NK-92 treated with Interleukin-12 subunit alpha and Interleukin-12 subunit beta, amount 100 ng/mL, for 24 hours (cell line): ENCODE measurements at places on chromosomes 1 and 21.

GRCh38 chr1:206674236-206674635, 10.5 kb upstream of the MAPKAPK2 start:
- DNase-seq = no peak

DNA sequence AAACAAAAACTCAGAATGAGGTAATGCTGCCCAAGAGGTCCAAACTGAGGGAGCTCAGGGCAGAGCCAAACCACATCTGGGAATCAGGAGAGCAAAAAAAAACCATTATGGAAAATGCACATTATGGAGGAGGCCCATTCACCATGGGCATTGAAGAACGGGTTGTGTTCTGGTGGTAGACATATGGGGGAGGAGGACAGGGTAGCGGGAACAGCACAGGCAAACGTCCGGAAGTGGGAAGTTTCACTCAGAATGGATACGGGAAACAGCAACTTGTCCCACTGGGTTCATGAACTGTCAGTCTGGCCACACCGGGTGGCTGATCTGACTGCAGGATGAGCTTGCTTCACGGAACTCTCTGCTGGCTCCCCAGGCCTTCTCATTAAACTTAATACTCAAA, 139.7 kb downstream of the RRAGC start:
- no peak for DNase-seq

GRCh38 chr1:914891-915280, 8.8 kb upstream of the SAMD11 start:
- no peak for DNase-seq

- DNase-seq = no peak
These were observed 13.4 kb downstream of the FBLIM1 start for GRCh38 chr1:15771836-15772515.

DNA sequence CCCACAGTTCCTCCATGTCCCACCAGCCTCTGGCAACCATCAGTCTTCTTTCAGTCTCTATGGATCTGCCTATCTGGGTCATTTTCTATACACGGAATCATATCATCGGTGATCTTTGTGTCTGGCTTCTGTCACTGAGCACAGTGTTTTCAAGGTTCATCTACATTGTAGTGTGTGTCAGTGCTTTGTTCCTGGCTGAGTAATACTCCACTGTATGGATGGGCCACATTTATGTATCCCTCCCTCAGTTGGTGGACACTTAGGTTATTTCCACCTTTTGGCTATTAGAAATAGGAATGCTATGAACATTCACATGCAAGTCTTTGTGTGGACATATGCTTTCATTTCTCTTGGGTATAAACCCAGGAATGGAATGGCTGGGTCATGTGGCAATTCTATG, 46.6 kb downstream of the RIPK4 start:
- no peak for DNase-seq

GRCh38 chr1:60428127-60428526, 354.6 kb upstream of the C1orf87 start:
- DNase-seq = no peak

GRCh38 chr1:79695138-79695537, 688.6 kb upstream of the ADGRL4 start:
- no peak for DNase-seq

- no peak for DNase-seq
These were observed 35.3 kb downstream of the CLIC6 start for GRCh38 chr21:34704119-34704518.

- no peak for DNase-seq
These were observed 5.7 kb upstream of the CD48 start for GRCh38 chr1:160717306-160717705.

DNA sequence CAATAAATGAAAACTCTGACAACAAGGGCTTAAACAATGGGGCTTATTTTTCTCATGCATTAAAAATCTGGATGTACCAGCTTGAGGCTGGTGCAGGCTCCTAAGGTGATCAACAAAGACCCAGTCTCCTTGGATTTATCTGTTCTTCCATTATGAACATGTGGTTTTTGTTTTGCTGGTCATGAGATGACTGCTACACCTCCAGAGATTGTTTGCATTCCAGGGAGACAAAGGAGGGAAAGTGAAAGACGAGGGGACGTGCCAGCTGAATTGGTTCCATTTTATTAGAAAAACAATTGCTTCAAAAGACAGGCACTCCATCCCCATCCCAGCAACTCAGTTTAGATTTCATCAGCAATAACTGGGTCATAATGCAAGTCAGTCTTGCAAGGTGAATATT, 90.9 kb upstream of the KCNK1 start:
- no peak for DNase-seq

GRCh38 chr1:41622402-41622801, 137.9 kb upstream of the EDN2 start:
- DNase-seq = no peak

GRCh38 chr1:171973421-171973820, 132.1 kb downstream of the DNM3 start:
- no peak for DNase-seq

- DNase-seq = no peak
These were observed 11.9 kb upstream of the CLDN8 start for GRCh38 chr21:30227633-30228404.

DNA sequence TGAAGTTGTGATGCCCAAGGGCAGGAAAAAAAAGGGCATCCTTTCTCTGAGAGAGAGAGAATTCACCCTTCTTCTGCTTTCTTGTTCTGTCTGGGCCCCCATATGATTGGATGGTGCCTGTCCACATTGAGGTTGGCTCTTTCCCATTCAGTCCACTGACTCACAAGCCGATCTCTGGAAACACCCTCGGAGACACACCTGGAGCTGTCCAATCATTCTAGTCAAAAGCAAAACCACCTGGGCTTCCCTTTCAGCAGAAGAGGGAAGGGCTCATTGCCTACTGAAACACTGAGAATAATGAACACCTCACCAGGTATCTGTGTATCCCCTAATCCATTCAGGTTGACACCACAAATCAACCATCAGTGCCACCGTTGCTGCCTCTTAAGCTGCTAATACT, 103.7 kb upstream of the GNG12 start:
- no peak for DNase-seq

DNA sequence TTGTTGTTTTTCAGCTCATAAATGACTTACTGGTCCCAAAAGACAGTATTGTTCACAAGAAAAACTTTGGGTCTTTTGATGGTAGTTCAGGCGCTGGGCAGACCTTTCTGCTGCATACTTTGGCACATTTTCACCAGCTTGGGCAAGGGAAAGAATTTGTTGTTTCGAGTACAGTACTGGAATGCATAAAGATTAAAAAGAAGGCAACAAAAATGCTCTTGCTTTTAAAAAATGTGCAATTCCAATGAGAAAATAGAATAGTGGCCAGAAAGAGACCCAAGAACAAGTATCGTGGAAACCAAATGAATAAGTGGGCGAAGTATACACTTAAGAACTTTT, 56.0 kb downstream of the CLIC6 start:
- no peak for DNase-seq

GRCh38 chr21:24938573-24938972, 668.7 kb downstream of the MRPL39 start:
- DNase-seq = no peak

GRCh38 chr1:235857756-235858155, 8.9 kb downstream of the LYST start:
- DNase-seq = no peak

- DNase-seq = peak; percentile 70
These were observed 1.9 kb downstream of the LY9 start for GRCh38 chr1:160797861-160798273.

DNA sequence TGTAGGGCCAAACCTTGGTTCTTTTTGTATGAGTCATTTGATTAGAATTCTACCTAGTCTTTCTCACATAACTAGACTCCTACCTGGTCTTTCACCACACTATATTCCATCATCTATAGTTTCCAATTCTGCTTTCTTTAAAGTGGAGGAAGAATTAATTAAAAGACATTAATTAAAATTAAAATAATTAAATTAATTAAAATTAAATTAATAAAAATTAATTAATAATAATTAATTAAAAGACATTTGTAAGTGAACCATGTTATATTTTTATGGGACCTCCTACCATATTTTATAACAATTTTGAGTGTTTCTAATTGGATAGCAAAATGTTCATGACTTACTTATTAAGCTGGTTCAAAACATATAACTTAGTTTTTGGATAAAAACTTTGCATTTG, 77.4 kb downstream of the CCDC18 start:
- DNase-seq = no peak

DNA sequence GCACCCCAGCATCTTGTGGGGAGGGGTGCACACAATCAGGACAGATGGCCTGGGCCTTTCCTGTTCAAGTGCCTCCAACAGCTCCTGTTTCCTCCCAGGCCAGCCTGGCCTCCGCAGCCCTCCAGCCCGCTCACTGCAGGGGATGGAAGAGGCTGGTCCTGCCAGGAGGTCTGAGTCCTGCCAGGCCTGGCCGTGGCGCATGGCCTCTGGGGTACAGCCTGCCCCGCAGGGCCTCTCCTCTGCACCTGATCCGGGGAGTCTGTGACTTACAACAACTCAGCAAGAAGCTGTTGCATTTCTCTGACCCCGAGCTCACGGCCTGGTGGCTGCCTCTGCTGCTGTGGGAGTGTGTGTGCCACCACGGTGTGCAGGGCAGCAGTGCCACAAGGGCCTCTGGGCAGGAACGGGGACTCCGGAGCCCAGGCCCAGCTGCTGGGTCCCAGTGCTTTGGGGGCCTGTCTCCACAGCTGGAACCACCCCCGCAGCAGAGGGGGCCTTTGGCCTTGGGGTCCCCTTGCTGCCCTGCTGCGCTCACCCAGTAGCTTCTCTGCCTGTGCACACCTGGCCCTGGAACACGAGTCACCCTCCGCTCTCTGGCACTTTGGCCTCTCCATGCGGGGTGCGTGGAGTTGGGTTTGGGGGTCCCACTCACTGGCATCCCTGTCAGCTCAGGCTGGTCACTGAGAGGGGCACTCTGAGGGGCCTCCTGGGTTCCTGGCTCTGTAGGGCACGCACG, 17.4 kb upstream of the LRRC3 start:
- no peak for DNase-seq

GRCh38 chr21:43211760-43212115, 42.9 kb downstream of the CRYAA start:
- DNase-seq = no peak

DNA sequence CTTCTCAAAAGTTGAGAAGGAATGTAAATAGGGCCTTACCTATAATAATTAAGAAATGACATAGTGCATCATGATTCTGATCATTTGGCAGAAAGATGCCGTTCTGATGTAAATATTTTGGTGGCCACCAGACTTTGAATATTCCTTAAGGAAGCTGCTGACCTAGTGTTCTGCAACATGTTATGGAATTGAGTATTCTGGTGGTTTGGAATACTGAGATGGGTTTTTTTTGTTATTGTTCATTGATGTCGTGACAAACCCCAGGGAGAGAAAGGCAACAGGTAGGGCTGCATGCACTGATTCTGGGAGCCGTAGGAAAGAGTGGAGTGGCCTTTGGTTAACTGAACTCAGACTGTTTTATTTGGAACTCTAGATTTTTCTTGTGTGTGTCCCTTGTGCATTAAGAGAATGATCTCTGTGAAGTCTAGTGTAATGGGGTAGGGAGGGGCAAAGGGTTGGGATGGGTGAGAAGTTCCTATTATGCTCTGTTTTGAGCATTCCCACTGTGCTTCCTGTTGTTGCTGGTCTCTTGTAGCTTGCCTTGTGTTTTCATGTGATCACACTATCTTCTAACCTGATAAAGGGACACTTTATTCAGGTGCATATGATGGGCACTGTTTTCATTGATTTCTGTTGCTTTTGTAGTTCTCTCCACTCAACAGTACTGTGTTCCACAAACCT, 25.0 kb downstream of the ZBTB8B start:
- DNase-seq = no peak

DNA sequence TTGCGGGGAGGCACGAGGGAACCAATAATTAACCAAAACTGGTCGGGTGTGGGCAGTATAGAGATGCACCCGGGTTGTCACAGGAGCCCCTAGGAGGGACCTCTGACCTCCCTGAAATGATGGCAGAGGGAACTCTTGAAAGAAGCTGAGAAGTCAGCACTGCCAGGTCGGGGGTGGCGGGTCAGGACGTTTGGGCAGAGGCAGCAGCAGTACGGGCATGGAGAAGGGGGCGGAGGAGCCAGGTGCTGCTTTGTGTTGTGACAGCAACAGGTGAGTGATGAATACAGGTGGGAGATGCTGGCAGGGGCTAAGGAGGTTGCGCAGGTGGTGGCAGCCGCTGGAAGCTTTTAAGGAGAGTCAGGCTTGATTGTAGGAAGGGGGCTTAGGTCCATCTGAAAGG, 11.7 kb downstream of the TNFRSF1B start:
- DNase-seq = no peak

DNA sequence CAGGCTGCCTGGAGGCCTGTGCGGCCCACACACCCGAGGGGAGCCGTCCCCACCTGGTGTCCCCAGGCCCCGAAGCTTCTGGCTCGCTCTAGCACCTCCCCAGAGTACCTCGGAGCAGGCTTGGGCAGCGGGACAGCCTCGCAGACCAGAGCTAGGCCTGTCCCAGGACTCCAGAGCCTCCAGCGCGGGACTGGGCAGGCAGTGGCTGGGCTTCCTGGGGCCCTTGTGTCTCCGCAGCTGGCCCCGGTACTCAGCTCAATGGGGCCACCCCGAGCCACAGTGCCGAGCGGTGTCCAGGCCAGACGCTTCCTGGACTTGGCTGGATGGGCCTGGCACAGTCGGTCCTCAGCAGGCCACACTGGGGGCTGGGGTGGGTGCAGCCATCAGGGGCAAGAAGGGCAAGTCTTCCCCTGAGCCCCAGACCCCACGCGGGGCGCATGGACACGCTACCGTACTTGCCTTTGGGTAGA, 4.9 kb downstream of the SCNN1D start:
- DNase-seq = no peak

DNA sequence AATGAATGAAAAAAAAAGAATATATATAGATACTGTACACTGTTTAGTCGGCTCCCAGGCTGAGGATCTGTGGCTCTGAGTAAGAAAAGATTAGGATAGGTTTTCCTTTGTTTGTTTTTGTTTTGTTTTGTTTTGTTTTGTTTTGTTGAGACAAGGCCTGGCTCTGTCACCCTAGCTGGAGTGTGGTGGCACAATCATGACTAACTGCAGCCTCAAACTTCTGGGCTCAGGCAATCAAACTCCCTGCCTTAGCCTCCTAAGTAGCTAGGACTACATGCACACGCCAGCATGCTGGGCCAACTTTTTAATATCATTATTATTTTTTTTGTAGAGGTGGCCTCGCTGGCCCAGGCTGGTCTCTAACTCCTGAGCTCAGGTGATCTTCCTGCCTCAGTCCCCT, 87.9 kb upstream of the PTBP2 start:
- no peak for DNase-seq

DNA sequence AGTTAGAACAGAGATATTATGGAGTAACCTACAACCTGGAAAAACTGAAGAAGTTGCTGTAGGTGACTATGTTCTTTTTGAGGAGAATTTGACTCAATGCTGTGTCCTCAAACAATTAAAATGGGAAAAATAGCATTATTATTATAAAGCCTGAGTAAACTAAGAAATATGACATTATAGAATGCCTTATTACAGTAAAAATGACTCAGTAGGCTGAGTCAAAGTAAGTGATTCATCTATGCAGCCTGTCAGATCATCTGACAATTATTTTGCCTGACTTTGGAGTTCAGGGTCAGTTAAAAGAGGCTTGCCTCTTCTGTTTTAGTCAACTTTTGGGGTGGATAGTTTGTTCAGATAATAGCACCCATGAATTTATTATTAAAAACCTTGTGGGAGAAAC, 150.8 kb upstream of the PTGFR start:
- DNase-seq = no peak
